ENCODE measurements at places on chromosomes 16 and 17.

GRCh38 chr17:56601591-56601990 is 8.1 kb downstream of the NOG start:
- DNase-seq, result no peak

GRCh38 chr17:56908001-56908542 is 5.8 kb downstream of the TRIM25 start:
- DNase-seq, result no peak

DNA sequence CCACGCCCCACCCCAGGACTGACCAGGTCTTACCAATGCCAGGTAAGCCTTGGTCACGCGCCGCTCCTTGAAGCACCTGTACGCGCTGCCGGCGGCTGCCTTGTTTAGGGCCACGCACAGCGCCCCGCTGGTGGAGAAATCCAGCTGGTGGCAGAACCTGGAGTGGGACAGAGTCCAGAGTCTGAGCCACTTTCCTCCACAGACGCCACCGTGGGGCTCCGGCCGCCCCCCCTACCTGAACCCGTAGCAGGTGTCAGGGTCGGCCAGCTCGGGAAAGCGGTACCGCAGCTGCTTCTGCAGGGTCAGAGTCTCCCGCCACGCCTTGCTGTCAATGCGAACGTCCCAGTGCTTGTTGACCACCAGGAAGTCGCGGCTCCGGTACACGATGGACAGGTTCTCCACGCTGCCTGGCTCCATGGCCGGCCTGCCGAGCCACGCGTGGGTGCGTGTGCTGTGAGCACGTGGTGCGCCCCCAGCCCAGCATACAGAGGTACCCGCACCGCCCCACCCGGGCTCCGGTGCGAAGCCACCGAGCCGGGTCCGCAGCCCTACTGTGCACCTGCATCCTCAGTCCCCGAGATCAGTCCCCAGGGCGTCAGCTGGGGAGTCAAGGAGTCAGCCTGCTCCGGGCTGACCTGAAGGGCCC is 737 bp downstream of the RPUSD1 start:
- DNase-seq, result no peak

GRCh38 chr16:63617047-63617989 is 1504.5 kb downstream of the CDH11 start:
- no peak for DNase-seq

DNA sequence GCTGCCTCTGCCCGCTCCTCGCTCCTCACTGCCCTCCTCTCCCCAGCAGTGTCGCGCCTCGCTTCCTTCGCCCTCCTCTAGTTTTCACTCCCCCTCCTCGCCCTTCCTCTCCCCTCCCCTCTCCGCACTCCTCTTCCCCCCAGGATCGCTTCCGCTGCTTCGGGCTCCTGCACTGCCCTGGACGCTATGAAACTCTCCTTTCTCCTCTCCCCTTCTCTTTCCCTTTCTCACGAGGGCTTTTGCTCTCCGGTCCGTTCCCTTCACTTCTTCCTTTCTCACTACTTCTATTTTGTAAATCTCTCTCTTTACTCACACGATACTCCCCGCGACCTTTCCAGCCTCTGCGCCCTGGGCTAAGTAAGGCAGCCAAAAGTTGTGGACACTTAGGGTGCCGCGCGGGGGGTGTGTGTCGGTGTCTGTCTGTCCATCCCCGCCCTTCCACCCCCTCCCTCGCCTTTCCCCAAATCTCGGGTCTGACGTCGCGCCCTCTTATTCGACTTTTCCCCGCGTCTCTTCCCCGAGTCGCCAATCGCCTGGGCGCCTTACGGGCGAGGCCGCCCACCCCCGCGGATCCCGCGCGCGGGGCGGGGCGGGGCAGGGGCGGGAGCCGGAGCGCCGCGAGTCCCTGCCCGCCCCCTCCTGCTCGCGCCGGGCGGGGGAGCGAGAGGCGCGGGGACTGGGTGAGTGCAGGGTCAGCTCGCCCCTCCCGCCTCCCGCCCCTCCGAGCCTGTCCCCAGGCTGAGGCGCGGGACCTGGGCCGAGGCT is at the start of gene IRX3:
IRX3 (minus strand) TSS at position 422 of the 765 bp plus-strand sequence. CDS start 737 bp downstream, outside the sequence.
- no peak for DNase-seq

GRCh38 chr17:50675627-50676026 is 32.1 kb downstream of the ANKRD40 start:
- no peak for DNase-seq

DNA sequence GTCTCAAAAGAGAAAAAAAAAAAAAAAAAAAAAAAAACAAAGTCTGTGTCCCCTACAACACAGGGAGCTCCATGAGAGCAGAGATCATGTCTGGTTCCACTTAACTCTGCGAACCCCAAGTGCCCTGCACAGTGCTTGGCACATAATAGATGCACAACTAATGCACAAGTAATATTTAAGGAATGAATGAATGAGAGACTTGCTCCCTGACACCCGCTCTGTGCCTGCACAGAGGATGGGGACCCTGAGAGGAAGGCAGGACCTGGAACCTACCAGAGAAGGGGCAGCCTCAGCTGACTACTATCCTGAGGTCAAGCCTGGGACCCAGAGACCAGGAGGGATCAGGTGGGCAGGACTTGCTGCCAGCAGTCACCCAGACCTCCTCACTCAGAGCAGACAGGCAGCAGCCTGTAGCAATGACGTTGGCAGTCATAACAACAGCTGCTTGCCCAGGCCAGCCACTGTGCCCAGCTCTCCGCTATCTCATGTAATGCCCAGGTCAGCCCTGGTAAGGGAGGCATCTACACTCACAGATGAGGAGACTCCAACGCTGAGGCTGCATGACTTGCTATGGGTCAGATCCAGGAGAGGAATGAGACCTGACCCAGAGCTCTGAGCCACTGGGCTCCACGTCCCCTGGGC is 2.9 kb downstream of the MYO15A start:
- DNase-seq, result no peak

DNA sequence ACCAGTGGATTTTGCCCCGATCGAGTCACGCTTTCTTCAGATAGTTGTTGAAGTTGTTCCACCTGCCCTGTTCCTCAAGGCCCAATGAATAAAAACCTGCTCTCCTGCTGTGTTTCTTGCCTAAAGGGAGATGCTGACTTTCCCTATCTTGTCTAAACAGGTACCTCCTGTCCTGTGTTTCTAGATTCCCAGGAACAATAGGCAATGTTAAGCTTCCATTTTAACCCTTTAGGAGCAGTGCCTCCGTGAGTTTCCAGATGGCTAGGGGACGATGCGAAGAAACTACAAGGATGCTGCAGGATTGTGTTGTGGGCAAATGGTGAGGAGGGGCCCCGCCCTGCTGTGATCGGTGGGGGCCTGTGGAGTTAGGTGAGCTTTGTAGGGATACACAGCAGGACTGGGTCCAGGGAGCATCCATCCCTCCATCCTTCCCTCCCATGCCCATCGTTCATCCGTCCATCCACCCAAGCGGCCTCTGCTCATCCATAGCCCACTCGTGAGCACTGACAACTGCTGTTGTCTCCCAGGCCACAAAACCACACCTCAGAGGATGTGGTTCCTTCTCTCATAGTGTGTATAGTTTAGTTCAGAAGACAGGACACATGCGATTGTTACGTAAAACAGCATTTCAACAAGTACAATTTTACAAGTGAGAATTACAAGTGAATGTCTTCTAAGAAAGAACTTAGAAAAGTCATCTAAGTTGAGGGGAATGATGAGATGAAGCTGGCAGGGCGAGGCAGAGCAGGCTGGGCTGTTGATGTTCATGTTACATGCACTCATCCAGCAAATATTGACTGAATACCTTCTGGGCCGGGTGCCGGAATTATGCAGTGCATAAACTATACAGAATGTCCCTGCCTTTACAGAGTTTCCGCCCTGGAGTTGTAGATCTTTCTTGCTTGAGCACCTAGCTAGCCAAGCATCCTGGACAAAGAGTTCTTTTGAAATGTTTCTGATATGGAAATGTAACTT is 5.2 kb downstream of the ARSG start:
- no peak for DNase-seq

- DNase-seq, result no peak
Observed at GRCh38 chr17:3157218-3157617, 29.9 kb upstream of the OR1G1 start.

DNA sequence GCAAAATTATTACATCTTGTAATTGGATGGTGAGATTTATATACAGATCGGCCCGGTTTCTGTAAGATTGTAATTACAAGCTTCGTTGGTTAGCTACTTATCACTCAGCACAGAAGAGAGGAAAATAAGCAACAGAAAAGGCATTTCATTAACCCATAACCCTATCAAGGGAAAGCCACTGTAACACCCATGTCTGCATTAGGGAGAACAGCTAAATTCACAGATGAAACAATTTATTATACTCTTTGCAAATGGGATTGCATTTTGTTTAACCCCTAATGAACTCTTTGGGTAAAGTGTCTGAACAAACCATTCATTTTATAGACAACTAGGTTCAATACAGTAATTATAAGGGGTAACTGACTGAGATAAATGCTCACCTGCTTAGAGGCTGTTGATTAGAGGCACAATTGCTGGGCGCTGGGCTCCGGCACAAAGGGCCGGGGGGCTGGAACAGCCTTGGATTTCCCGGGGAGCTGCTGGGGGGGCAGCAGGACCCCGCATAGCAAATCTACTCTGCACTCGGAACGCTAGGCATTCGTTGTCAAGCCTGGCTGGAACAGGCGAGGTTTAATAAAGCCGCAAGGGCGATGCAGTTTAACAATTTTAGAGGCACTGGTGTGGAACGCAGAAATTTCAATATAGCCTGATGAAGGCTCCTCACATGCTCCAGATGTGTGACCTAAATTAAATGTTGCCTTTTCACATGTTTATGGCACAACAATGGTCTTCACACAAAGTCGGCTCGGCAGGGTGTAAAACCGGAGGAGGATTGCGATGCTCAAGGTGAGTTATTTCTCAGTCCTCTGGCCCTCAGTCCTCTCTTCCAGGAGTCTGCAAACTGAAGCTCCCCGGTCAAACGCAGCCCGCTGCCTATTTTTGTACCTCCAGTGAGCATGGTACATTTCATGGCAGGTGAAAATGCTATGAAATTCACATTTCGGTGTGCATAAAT is 134.0 kb upstream of the IRX6 start:
- DNase-seq, result no peak

All from stimulated activated CD4-positive, alpha-beta T cell treated with anti-CD3 and anti-CD28 coated beads, Interleukin-2, amount 100 ng/mL, for 48 hours (primary cell).